ENCODE measurements at places on chromosomes 6 and 20. TPM values are rescaled to one million over a fixed set of nuclear protein-coding genes. Genes with fewer than 3 reads are reported as not detected.

DNA sequence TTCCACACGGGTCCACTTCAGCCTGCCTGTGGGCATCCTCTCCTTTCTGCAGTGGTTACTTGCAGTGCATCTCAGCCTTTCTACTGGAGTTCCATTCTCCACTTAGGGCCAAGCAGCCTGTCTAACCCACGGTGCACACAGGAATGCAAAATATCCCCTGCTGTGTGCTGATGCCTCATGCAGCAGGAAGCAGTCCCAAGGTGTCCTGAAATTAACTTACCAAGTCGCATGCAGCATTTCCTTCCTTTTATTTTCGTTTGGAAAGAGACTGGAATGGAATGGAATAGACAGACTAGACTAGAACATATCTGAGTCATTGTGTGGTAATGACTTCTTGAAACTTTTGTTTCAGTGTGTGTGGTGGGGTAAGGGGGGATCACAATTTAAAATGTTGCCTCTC is 25.9 kb upstream of the FOXQ1 start:
- no peak for DNase-seq

DNA sequence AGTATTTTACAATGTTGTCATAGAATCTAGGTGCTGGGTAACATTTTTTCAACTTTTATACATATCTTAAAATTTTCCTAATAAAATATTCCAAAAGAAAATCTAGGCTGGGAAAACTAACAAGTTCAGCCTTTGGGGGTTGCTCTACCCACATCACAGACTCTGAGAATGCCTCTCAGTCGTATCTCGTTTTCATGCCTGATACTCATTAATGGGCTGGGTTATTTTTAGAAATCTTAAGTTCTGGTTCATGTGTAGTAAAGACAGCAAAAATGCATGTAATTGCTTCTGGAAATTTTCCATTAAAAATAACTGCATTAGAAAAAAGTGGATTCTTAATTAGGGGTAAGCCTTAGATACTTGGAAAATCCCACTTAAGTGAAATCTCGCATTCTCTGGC is 149.3 kb downstream of the SLC24A3 start:
- no peak for DNase-seq

- no peak for DNase-seq
These were observed 90.5 kb upstream of the PRSS16 start for GRCh38 chr6:27156874-27157458.

GRCh38 chr6:63816982-63817436 is 181.4 kb downstream of the PHF3 start:
- no peak for DNase-seq

DNA sequence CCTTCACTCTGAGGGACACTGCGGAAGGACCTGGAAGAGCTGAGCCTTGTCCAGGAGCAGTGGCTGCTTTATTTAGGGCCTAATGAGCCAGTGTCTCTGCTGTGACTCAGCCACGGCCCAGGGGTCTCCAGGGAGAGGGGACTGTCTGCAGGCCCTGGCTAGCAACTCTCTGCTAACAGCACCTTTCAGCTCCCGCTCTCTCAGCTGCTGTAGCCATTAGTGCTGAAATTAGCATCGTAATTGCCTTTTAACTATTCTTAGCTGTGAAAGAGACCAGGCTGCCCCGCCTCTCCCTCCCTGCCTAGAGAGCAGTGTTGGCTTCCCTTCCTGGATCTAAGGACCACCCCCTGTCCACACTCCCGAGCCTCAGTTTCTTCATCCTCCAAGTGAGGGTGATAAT is 53.1 kb upstream of the SLC32A1 start:
- DNase-seq, result no peak

DNA sequence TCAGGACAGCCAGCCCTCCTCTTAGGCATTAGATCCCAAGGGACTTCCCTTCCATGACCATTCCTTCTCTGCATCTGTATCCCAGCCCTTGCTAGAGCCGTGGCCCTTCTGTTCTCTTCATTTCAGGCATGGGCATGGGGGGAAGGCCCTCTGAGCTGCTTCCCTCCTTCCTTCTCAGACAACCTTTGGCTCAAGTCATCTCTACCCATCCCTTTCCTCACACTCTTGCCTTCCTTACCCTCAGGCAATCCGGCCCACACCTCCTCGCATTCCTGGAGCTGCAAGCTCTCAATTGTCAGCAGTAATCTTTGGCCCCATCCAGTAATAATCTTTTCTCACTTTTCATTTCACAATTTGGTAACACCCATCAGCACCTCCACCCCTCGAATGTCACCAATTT is 426.9 kb upstream of the JARID2 start:
- DNase-seq, result no peak

DNA sequence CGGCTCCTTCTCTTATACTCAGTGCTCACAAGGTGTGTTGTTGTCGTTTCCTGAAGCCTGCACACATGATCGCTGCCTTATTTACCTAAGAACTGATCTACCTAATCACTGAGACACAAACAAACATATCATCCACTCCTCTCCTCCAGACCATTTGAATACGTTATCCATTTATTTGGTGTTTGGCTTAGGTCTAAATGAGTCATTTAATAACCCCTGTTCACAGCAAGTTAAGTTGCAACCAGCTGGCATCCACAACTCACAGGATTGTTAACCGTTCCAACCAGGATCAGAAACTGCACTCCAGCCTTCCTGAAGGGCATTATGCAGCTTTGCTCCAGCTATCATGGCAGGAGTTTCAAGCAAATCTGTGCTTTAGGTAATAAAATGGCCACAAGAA is 511.1 kb upstream of the MAP3K7 start:
- no peak for DNase-seq

DNA sequence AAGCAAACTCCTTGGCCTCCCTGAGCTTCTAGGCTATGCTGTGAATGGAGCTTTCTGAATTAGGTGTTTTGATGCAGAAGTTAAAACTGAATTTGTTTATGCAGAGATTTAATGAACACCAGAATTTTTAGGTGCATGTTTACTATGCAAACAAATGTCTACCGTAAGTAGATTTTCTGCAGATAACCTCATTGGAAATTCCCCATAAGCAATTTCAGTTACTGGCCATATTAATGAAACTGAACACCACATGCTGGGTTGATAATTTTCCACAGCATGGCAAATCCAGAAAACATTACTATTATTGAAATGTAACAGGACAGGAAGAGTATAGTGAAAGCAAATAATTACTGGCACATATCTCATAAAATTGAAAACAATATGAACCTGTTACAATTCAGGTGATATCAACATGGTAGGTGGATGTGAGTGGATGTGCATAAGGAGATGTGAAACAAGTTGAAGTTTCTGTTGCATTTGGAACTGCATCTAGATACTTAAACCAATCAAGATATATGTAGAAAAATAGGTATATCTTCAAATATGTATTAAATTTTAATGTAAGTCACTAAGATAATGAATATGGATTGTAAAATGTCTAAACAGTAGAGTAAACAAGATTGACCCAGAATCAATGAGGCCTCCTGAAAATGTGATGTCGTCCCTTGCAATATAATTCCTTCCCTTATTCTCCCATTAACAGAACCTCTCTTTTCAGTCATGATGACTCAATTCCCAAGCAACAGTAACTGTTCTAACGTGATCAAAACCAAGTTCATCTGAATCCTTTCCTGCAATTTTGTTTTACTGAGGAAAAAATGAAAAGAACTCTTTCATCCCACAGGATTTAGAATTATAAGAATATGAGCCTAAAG is 11.0 kb downstream of the PTCHD4 start:
- DNase-seq, result no peak

GRCh38 chr6:43284991-43285781 is 12.9 kb upstream of the SLC22A7 start:
- no peak for DNase-seq

DNA sequence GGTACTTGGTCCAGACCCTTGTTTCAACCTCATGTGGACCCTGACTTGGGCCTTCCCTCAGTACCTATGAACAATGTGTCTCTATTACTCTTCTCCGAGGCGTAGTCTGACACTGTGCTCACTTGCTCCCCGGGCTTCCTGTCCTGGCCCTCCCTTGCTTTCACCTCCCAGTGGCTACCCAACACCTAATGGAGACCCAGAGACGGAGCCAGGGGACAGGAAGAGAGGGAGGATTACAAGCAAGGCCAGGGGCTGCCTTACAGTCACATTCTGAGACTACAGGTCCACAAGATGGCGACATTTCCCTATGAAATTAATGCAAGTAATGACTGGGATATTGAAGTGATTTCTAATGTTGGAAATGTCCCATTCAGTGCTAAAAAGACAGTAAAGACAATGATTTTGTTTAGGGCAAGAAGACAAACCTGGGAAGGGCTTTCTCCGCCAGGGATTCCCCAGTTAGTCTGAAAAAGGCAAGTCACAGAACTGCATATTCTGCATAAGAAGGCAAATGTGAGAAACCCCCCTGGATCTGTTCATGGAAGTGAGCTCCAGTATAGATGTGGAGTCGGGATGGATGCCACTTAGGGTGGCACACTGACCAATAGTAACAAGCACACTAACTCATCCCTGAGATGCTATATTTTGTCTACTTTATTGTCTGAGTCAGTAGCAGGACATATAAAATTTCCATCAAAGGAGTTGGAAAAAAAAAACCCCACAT is 44.0 kb upstream of the ZBTB24 start:
- DNase-seq, result no peak

DNA sequence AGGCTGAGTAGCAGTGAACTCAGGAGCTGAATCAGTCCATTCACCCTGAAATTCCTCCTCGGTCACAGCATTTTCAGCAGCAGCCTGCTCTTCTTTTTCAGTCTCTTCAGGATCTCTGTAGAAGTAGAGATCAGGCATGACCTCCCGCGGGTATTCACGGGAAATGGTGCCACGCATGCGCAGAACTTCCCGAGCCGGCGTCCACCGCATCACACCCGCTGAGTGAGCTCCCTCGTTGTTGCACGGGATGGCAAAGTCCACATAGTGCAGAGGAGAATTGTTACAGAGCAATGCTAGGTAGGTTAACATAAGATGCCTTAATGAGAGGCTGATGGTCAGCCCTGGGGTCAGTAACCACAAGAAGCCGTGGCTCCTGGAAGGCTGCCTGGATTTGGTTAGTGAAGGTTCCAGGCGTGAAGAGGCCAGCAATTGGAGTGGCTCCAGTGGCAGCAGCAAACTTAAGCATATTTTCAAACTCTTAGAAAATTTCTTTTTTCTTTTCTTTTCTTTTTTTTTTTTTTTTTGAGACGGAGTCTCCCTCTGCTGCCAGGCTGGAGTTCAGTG is 113.5 kb upstream of the HDAC2 start:
- no peak for DNase-seq

DNA sequence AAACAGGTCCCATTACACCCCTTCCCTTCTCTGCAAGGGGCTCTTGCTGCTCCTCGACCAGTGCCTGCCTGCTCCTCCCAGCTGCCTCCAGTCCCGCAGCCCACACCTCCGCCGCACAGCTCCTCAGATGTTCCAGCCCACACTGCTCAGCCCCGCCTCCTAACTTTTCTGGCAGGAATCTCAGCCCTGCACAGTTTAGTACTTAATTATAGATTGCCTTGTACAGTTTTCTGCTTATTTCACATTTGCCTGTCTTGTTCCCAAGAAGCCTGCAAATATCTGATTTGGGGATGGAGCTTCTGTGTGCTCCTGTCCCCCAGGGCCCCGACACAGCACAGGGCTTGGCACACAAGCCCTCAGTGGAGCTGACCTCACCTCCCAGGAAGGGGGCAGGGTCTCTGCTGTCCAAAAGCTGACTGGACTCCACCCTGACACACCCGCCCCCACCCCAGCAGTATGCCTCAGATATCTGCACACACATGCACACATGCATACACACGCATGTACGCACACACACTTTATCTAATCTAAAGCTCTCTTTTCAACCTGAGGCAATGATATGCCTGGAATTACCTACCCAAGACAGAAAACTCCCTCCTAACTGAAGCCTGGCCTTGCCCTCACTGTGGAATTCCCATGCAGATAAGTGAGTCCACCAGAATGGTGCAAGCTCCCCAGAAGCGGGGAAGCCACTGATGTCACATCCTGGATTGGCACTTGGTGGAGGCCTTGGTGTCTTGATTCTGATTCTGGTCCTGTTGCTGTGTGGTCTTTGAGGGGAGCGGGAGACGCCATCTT is 1.2 kb upstream of the PNPLA1 start:
- DNase-seq, result no peak

- DNase-seq, result no peak
These were observed 16.1 kb downstream of the BPIFB1 start for GRCh38 chr20:33299111-33299603.

DNA sequence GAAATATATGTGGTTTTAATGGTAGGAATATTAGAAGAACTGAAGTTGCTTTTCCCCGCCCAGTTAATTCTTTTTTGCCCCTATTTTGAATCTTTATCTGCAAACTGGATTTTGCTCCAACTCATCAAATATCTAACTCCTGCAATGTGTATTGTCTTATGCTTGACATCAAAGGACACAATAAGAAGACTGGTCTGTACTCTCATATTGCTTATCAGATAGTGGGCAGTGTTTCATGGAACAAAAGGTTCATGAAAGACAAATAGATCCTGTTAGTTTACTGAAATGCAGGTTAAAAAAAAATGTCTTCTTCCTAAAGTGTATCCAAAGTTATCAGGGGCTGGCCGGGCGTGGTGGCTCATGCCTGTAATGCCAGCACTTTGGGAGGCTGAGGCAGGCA is 27.7 kb upstream of the GTF3C6 start:
- DNase-seq, result no peak

GRCh38 chr6:44646355-44646754 is 258.8 kb downstream of the CDC5L start:
- no peak for DNase-seq

DNA sequence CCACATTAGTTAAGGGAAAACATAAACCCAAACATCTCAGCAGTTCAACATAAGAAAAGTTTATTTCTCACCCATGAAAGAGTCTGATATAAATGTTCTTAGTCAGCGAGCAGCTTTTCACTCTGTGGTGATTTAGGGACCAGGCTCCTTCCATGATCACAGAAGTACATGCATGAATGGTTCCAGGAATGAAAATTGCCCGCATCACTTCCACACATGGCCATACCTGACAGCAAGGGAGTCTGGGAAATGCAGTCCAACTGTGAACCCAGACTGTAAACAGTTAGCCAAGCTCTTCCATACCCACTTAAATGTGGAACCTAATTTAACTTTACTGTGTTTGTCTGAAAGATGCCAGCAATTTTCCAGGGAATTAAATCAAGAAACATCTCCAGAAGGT is 353.9 kb downstream of the HACE1 start:
- DNase-seq, result no peak

- peak; percentile 86 for DNase-seq
These were observed 4.6 kb downstream of the CST7 start for GRCh38 chr20:24953621-24954133.

DNA sequence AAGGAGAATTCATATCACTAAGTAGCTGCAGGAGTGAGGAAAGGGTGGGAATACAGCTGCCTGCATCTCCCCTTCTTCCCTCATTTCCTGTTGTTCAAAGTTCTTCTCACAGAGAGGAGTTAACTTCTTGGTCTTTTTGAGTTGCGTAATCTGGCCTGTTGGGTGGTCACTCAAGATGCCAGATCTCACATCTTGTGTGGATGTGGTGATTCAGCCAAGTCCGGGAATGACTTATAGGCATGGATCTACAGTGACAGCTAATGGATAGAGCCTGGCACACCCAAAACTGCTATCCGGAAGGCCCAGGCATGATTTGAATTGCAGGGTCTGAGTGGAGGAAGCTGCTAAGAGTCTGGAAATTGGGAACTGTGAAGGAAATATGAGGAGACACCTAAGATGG is 100.2 kb upstream of the SLC35B3 start:
- no peak for DNase-seq

- no peak for DNase-seq
These were observed 118.5 kb downstream of the GFRAL start for GRCh38 chr6:55445648-55446204.

Gene KCNK5
- not detected for total RNA-seq

Gene CRNKL1
- 16.4 TPM for total RNA-seq

Gene RIN2
- total RNA-seq, result 24.4 TPM

Gene NKX2-2
- total RNA-seq, result not detected

Gene ZSCAN12
- total RNA-seq, result 4.1 TPM

Gene PACSIN1
- total RNA-seq, result not detected

Gene CNKSR3
- 11.5 TPM for total RNA-seq

Gene SEC23B
- 38.9 TPM for total RNA-seq
